ENCODE measurements at places on chromosomes 1 and 21. TPM values are rescaled to one million over a fixed set of nuclear protein-coding genes. Genes with fewer than 3 reads are reported as not detected.

LY9 gene
- total RNA-seq: not detected

BRDT gene
- not detected for total RNA-seq

PPOX gene
- 6.1 TPM for total RNA-seq

TIE1 gene
- 3.3 TPM for total RNA-seq

ELK4 gene
- total RNA-seq: 11.3 TPM

THEM5 gene
- total RNA-seq: not detected

HIVEP3 gene
- 1.1 TPM for total RNA-seq

PLA2G4A gene
- total RNA-seq: 4.4 TPM

GRCh38 chr21:44371596-44371995 lies 18.2 kb downstream of the TRPM2 start:
- no peak for DNase-seq

GRCh38 chr1:228795596-228795995 lies 60.3 kb downstream of the RHOU start:
- no peak for DNase-seq

DNA sequence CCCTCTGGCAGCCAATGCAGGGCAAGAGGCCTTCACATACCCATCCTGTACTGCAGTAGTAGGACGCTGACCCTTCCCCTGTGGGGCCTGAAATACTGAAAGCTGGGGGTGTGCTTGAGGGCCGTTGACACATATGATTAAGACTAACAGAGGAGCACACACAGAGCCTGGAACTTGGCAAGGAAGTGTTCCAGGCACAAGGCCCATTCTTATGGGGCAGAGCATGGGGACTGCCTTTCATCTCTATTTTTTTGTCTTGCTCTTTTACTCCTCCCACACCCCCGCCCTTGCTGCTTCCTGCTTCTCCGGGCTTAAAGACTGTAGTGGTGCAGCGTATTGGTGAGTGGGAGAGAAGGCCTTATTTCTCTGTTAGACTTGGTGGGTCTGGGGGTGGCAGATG lies 137.4 kb downstream of the BACH1 start:
- DNase-seq: no peak

DNA sequence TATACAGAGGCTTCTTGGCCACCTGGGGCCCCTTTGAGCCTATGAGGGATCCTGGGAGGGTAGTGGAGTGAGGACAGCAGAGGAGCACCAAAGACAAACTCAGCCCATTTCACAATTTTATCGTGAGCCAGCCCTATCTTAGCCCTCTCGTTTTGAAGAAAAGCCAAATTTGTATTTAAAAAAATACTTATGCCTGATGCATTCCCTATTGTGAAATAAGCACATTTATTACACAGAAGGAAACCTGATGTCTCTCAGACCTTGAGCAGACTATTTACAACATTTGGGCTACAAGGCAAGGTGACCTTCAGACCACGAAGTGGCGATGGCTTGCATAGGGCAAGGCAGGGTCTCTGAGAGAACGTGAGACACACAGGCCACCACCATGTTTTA lies 41.3 kb upstream of the H6PD start:
- DNase-seq: peak; percentile 58

GRCh38 chr1:230753586-230754251 lies 6.5 kb downstream of the CAPN9 start:
- no peak for DNase-seq

DNA sequence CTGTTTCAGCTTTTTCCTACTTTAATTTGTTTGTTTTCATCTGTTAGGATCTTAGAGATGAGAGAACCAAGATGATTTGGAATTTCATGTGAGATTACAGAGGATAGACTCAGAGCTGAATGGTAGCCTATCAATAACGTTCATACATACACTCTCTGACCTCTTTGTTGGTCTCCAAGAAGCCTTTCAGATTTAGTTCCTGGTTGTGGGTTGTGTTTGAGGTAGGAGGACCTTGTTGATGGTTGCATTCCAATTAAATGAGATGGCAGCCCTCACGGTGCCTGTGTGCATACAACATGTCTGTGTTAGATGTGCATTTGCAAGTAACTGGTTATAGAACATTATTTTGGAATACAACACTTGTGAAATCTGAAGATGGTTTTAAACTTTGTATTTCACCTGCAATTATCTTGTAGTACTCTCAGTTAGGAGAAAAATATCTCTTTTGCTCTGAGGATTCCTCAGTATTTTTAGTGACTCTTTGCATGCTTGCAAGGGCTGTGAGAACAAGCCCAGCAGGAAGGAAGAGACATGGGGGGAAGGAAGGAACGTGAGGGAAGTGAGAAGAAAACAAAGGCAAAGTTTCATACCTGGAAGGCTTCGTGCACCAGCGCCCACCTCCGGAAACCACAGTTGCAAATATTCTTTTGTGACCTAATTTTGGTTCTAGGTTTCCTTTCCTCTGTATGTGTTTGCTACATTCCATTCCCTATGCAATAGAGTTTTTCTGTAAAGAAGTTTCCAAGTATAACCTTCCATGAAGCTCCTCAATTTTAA lies 291.8 kb downstream of the DISC1 start:
- peak; percentile 78 for DNase-seq

DNA sequence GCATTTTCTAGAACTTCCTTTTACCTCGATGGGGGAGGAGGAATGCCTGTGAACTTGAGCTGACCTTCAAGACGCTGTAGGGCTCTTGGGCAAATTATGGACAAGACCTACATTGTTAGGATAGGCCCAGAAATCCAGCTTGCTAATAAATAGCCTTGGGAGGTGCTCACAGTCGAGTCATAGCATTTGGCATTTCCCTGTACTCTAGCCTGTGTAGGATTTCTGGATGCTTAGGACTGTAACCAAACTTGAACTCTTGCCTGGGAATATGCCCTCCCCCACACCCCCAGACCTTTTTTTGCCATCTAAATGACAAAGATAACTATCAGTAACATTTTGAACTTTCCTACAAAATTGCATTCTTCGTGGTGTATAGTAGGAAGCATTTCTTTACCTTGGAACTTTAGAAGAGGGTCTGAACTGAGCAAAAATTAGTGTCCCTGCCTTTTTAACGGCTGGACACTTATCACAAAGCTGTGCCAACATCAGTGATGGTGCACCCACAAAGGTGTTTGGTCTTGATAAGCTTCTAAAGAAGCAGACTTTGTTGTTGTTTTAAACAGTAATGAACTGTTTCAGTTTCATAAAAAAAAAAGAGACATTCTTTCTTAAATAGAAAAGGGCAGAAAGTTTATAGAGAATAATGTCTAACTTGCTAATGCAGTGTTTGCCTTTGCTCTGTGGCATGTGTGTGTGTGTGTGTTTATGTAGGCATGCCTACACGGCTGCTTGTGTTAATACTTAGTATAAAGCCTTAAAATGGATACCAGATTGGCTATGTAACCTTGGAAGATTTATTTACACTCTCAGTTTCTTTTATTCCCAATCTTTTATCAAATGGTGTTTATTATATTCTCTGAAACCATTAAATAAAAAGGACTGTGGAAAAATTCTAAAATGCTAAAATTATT lies 88.2 kb downstream of the NFIA start:
- DNase-seq: peak; percentile 49

GRCh38 chr21:45109831-45110492 lies 35.6 kb downstream of the ADARB1 start:
- no peak for DNase-seq

- no peak for DNase-seq
Observed at GRCh38 chr1:46285730-46286477, 17.5 kb downstream of the LRRC41 start.

DNA sequence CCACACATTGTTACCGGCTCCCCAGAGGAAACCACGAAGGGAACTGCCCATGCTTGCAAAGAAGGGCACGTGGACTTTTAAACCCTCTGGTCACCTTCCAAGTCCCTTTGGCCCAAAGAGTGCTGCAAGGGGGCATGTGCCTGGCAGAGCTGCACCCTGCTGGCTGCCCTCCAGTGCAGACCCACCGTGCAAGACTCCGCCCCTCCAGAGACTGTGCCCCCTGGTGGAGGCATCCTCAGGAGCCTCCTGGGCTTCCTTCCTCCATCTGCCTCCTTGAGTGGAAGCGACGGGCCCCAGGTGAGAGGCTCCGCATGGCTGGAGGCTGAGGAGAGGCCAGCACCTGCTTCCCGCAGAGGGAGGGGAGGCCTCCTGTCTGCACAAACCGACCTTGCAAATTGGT lies 100.6 kb downstream of the CRYAA start:
- no peak for DNase-seq

GRCh38 chr1:21559788-21560567 lies 50.8 kb downstream of the ALPL start:
- no peak for DNase-seq

- no peak for DNase-seq
Observed at GRCh38 chr21:44738621-44739020, 27.2 kb upstream of the TSPEAR start.

GRCh38 chr1:15173863-15174614 lies 20.5 kb downstream of the TMEM51 start:
- DNase-seq: no peak

GRCh38 chr21:27306791-27307775 lies 340.2 kb upstream of the ADAMTS5 start:
- peak; percentile 22 for DNase-seq

GRCh38 chr1:203057911-203058675 lies 27.7 kb downstream of the MYOG start:
- DNase-seq: peak; percentile 42

- DNase-seq: no peak
Observed at GRCh38 chr1:178928041-178928440, 57.2 kb upstream of the ANGPTL1 start.

DNA sequence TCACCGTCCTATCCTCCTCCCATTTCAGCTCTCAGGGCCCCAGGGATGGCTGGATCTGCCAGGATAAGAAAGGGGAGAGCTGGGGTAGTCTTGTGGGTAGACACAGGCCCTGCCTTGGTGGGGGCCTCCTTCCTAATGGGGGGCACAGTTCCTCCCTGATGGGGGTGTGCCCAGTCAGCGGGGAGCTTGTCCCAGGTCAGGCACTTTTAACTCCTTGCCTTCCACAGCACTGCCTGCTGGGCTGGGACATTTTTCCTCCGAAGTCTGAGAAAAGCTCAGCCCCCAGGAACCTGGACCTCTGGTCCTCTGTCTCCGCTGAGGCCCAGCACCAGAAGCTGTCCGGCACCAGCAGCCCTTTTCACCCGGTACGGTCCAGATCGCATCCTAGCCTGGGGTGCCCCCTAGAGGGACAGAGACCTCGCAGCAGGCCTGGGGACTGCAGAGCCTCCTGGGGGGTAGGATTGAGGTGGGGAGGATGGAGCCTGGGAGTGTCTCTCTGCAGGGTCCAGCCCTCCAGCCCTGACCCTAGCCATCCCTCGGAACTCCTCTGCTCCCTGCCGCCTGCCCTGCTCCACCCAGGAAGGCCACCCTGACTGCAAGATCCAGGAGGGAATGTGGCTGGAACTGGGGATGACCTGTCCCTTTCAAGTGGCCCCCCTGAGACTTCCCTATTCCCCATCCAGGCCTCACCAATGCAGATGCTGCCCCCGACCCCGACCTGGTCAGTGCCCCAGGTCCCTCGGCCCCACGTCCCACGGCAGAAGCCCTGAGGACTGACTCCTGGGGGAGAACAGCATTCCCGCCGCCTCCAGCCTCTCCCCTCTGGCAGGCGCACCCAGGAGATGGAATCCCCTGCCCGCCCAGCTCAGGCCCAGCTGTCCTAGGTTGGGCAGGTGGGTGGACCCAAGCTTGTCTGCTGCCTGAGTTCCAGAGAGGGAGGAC lies 12.0 kb downstream of the MIIP start:
- DNase-seq: peak; percentile 23

DNA sequence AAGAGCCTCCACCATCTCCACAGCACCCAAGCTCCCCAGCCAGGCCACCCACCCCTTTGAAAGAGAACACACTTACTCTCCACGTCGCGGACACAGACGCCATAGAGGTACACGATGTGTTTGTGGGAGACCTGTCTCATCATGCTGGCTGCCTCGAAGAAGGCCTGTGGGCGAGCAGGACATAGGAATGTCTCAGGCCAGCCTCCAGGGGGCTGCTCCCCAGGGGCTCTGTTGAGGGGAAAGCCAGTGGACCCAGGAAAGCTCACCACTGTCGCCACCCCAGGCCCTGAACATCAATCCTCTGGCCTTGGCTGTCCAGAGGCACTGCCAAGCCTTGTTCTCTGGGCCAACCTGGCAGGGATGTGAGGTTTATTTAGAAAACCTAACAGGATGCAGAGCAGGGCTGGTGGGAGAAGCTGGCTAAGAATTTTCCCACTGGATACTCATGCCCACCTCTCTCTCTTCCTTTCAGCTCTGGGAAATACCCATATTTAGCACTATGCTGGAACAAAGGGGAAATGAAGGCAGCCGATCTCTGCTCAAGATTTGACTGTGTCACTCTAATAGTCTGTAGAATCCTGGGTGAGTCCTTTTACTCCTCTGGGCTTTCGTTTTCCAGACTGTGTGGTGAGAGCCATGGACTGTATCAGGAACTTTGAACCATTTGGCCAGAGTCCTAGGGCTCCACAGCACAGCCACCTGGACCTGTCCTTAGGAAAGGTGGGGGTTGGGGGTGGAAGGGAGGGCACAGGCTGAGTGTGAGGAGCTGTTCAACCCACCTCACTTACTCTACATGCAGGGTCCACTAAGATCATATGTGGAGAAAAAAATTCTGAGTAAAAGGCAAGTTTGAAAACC lies 101.9 kb downstream of the RAVER2 start:
- DNase-seq: no peak

DNA sequence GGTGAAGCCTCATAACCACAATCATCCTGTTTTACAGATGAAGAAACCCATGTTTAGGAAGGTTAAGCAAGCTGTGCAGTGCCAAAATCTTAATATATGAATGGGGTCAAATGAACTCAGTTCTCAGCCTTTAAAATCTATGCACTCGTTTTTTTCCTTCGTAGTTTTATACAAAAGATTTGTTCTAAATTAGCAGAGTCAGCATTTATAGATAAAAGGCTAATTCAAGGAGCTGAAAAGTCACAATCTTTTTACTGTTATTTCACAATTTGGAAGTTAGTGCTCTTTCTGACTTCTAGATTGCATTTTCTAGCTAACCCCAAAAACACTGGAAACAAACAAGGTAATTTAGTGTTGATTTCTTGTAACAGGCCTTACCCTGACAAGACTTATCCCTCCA lies 766.9 kb upstream of the ADGRL4 start:
- no peak for DNase-seq

GRCh38 chr1:67559222-67559700 lies 125.7 kb upstream of the GADD45A start:
- peak; percentile 64 for DNase-seq

GRCh38 chr1:198072177-198072576 lies 84.6 kb upstream of the NEK7 start:
- no peak for DNase-seq

- DNase-seq: no peak
Observed at GRCh38 chr1:56590520-56591011, 11.2 kb upstream of the PLPP3 start.

DNA sequence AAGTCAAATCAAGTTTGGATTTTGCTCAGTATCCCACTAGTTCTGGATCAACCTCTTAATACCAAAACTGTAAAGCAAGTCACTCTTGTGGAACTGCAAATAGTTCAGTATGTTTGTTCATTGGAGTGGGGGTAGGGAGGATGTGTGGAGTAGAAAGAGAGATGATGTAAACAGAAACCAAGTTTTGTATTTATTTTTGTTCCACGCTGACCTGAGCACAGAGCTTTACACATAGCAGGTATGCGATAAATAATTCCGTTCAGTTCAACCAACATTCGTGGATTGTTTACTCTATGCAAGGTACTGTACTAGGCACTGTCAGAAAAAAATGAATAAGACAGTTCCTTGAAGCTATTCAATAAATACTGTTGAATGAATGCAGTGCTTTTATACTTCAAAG lies 4.5 kb upstream of the ZNF644 start:
- no peak for DNase-seq

All from IMR-90 (cell line).